NCI-H2107 (cell line): ENCODE measurements at places on chromosomes 16 and 17.

- no peak for DNase-seq
Measured at GRCh38 chr17:55624772-55625433, 97.8 kb downstream of the TMEM100 start.

DNA sequence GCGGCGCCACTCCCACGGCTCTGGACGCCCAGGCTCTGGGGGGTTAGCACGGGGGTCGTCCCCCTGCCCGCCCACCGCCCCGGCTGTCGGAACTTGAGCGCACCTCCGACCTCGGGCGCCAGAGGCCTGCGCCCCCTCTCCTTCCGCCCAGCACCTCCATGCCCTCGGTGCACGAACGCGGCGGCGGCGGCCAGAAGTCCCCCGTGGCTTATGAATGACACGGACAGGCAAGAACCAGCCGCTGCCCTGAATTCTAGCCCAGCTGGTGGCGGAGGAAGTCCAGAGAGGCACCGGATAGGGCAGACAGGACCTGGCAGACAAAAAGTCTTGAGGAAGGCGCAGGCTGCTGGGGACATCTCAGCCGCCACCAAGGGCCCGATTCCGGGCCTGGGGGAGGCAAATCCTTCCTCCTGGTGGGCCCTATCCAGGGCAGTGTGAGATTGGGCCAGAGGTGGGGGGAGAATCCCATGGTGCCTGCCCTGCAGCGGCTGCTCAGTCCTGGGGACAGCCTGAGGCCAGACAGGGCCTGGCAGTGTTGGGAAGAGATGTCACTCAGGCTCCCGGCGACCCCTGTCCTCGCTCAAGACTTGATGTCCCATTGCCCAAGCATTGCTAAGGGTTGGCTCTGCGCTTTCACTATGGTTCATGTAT, 897 bp upstream of the CYGB start:
- DNase-seq = no peak

- DNase-seq = no peak
Measured at GRCh38 chr17:73163043-73163442, 1.8 kb upstream of the SSTR2 start.

- no peak for DNase-seq
Measured at GRCh38 chr16:55154262-55154661, 169.7 kb upstream of the IRX6 start.

GRCh38 chr16:56192635-56192945, 1.3 kb downstream of the GNAO1 start:
- no peak for DNase-seq

DNA sequence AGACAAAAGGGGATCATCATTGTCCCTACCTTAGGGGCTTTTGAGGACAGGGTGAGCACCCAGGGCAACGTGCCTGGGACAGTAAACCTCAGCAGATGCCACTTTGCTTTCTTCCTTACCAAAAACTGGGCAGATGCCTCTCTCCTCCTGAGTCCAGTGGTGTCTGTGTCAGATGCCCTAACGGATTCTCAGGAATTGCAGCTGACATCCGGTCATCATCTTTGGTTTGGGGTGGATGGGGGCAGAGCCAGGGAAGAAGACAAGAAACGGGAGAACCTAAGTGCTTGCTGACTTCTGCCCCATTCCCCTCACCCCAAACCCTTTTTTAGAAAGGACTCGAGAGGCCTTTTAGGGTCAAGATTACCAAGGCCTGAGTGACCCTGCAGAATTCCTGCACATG, 187.5 kb downstream of the MSI2 start:
- no peak for DNase-seq

GRCh38 chr16:85028685-85029407, 1.3 kb downstream of the KIAA0513 start:
- no peak for DNase-seq

DNA sequence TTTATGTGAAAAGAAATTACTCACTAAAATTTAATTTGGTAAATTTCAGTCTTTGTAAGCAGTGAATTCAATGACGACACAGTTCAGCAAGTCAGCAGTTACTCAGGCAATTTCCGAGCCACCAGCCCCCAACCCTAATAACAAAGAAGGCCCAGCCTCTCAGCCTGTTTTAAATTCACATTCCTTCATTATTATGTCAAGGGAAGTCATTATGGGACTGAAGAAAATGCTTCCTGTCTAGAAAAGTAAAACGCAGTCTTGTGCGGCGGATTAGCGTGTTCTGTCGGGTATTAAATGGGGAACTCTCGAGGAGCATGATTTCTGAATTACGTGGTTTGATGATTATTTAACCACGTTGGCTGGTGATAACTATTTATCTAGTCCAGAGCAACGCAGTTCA, 177.6 kb downstream of the AIPL1 start:
- DNase-seq = no peak

GRCh38 chr17:1486802-1487695, 5.4 kb downstream of the MYO1C start:
- no peak for DNase-seq

GRCh38 chr16:2447920-2448583, 11.9 kb upstream of the TEDC2 start:
- DNase-seq = no peak

DNA sequence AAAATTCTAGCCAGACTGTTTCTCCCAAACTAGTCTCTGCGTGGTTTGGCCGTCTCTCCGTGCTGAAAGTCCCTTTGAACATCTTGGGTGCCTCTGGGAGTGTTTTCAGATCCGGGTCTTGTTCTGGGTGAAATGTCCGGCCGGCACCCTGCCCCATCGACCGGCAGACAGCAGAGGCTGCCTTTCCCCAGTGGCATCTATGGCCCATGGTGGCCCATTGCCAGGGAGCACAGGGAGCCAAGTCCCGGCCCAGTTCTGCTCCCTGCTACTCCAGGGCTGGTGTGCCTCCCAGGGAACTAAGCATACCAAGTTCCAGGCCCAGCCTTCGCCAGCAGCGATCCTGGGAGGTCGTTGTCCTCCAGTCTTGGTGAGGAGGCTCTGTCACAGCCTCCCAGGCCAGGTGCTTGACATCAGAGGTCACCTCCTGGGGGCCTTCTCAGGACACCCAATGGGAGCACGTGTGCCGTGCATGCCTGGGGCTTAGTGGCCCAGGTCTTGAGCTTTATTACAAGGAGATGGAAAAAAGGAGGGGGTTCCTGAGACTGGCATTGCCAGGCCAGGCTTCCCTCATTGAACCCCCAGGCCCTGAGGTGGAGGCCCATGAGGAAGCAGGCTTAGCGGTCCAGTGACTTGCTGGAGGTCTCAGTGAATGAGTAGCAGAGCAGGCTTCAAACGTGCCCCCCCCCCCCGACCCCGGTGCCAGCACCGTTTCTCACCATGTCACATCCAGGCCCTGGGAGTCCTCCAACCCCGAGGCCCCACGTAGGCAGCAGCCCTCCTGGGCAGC, 54.0 kb downstream of the PGS1 start:
- no peak for DNase-seq

DNA sequence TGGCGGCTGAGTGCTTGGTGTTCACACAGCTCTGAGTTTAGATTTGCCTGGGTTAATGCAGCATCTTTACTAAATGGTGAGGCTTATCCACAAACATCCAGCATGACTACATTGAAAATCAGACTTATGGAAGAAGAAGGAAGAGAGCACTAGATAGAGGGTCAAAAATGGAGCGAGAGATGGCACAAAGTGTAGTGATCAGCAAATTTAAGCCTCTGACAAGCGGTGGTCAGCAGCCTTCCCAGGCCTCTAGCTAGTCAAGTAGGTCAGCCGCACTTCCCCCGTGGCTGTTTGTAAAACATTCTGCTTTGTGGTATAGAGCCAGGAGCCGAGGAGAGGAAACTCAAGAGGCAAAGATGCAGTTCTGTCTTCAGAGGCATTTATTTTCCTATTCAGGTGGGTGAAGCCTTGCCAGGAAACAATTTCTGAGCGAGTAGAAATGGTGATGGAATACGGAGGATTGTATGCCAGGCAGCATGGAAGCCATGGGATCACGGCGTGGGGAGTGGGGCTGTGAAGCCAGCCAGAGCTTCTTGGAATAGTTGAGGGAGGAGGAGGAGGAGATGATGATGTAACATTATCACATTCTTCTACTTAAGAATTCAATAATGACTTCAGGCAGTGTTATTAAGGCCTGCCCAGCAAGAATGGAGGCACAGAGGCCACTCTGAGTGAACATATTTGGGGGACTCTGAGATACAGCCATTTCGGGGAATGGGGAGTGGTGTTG, 118.9 kb downstream of the MSI2 start:
- DNase-seq = no peak
